ENCODE measurements at places on chromosomes 7 and 10.

DNA sequence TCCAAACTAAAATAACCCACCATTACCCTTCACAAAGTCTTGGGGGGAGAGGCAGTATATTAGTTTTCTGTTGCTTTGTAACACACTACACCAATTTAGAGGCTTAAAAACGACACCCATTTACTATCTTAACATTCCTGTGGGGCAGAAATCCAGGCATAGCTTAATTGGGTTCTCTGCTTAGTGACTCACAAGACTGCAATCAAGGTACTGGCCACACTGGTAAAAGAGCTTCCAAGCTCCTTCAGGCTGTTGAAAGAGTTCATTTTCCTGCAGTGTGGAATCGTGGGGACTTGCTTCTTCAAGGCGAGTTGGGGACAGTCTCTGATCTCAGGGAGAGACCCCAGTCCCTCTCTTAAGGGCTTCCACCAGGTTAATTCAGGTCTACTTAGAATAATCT is 139.1 kb downstream of the XPNPEP1 start:
- DNase-seq: no peak

DNA sequence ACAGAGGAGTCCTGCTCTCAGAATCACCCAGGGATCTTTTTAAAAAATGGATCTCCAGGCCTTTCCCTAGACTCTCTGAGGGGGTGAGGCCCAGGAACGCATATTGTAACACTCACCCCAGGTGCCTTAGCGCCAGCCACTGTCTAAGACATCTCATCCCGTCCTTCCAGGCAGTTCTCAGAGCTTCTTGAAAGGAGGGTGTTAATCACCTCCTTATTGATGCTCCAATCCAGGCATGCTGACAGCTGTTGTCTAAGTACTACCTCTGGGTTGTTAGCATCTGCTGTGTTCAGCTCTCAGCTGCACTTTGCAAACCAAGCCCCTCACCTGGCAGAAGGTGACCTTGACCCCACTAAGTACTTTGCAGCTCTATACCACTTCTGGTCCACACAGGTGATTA is 36.0 kb downstream of the KIAA1549 start:
- DNase-seq: no peak

DNA sequence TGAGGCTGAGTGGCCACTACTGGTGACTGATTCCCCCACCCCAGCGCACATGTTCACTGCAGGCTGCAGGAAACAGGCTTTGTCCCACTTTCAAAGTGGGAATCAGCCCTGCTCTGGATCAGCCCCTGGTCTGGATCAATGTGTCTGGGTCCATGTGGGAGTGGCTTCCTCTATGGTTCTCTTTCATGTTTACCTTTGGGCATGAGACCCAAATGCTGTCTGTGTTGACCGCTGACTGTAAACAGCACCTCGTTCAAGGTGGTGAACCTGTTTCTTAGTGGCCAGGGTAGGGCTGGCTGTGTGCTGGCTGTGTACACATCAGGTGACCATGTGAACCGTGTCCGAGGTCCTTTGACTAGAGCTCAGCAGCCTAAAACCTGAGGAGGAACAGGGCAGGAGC is 121.8 kb downstream of the CAMK1D start:
- DNase-seq: no peak

DNA sequence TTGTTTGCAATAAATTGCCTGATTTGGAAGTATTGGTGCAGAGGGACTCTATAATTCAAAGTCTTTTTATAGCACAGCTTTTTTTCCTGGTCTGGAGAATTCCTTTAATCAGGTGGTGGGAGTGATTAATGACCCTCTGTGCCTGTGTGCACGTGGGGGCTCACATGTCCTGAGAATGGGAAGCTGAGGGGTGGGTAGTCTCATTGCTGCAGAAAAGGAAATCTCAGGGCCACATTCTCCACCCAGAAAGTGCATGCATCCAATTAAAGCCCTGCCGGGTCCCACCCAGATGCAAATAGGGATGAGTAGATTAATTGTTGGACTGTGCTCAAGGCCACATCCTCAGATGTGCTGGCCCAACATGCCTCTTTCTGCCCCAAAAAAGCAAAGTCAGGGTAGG is 324.7 kb downstream of the CXCL12 start:
- no peak for DNase-seq

- DNase-seq: no peak
Measured at GRCh38 chr7:149209518-149210269, 14.3 kb downstream of the ZNF282 start.

Measured in BJ (cell line).